Kidney (tissue), 22 donors: ENCODE measurements at places on chromosomes 6 and 20. TPM values are rescaled to one million over a fixed set of nuclear protein-coding genes. Genes with fewer than 3 reads are reported as not detected.

Gene SIRPB1
- 0.58 TPM for polyA plus RNA-seq

Gene ALDH8A1
- polyA plus RNA-seq = 56.7 TPM

Gene SNAP91
- polyA plus RNA-seq = not detected

Gene AK9
- polyA plus RNA-seq = 4.6 TPM

Gene KCNG1
- 0.58 TPM for polyA plus RNA-seq

Gene FAM209B
- polyA plus RNA-seq = not detected

Gene IMPG1
- 0.69 TPM for polyA plus RNA-seq

Gene FOXQ1
- 6.0 TPM for polyA plus RNA-seq

Gene DYNLRB1
- 676 TPM for polyA plus RNA-seq

Gene FAXC
- polyA plus RNA-seq = 3.3 TPM

Gene FANCE
- 1.2 TPM for polyA plus RNA-seq

Gene KCNK16
- polyA plus RNA-seq = not detected

Gene CAGE1
- not detected for polyA plus RNA-seq

Gene MMP24
- 10.7 TPM for polyA plus RNA-seq

Gene CARMIL1
- 22.3 TPM for polyA plus RNA-seq
